ENCODE measurements at places on chromosomes 7 and 10.

GRCh38 chr7:22109761-22110160, 164.1 kb upstream of the CDCA7L start:
- DNase-seq, result no peak

GRCh38 chr7:132553031-132553430, 23.2 kb downstream of the PLXNA4 start:
- no peak for DNase-seq

DNA sequence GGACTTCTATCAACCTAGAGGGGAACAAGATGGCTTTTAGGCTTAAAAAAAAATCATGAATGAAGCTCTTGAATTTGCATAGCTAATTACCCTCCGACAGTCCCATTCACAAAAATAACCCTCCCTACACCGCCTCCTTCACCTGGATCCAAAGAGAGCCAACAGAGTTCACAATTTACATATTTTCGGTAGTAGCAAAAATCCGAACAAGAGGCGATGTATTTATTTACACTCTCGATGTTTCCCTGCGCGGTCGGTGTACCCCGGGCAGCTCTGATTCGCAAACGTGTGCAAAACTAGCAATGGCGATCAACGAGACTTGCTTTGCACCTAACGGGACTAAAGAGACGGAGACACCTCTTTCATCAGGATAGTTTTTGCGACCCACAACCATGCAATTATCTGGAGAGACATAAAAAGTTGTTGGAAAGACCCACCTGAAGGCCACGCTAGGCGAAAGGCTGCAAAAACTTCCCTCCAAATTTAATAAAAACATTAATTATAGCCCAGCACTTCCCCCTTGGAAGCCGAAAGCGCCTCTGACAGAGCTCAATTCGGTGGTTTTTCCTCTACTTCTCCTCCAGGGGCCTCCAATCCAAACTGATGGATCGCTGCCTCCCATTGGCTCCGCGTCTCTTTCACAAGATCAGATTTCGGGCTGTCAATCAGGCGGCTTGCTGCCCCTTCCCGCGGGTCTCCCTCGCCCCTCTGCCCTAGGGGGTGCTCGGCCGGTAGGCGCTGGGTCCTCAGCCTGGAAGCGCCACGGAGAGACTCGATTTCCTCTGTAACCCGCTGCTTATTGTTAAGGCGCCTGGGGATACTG, at the start of gene ETV1:
Gene ETV1, minus strand, starts transcription at position 541 of the 823 bp plus-strand sequence. CDS start 614 bp downstream, outside the sequence.
- no peak for DNase-seq

- DNase-seq, result no peak
Observed at GRCh38 chr7:44772440-44772839, 23.8 kb downstream of the ZMIZ2 start.

DNA sequence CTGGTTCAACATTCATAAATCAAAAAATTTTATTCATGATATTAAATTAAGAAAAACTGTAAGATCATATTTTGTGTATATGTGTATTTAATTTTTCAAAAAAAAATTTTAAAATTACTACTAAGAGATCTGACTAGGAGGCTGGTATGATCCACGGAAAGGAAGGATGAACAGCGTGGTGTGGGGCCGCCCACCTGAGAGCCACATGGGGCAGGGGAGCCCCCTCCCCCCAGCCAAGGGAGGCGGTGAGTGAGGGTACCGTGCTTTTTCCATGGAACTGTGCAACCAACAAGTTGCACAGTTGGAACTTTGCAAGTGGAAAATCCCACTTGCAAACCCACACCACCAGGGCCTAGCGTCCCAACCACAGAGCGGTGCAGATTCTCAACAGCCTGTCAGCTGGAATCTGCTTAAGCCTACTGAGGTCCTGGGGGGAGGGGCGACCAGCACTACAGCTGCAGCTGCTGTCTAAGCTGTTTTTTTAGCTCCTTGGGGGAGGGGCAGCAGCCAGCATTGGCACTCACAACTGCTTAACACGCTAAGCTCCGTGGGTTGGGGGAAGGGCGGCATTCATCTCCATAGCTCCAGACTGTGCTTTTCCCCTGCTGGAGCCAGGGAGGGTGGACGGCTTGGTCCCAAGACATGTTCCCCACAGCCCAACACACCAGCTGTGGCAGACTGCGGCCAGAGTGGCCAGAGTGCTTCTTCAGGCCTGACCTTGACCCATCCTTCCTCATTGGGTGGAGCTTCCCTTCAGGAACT, 94.2 kb upstream of the IGFBP3 start:
- no peak for DNase-seq

GRCh38 chr7:55046582-55047342, 27.9 kb downstream of the EGFR start:
- no peak for DNase-seq

DNA sequence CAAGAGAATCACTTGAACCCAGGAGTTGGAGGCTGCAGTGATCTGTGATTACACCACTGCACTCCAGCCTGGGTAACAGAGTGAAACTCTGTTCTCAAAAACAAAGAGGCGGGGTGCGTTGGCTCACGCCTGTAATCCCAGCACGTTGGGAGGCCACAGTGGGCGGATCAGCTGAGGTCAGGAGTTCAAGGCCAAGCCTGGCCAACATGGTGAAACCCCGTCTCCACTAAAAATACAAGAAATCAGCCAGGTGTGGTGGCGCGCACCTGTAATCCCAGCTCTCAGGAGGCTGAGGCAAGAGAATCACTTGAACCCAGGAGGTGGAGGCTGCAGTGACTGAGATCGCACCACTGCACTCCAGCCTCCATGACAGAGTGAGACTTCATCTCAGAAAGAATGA, 42.4 kb upstream of the NCAPG2 start:
- no peak for DNase-seq

Data from T-helper 17 cell (primary cell).